Stimulated activated CD4-positive, alpha-beta T cell treated with anti-CD3 and anti-CD28 coated beads, Interleukin-2, amount 100 ng/mL, for 4 hours (primary cell): ENCODE measurements at places on chromosomes 5 and 9.

DNA sequence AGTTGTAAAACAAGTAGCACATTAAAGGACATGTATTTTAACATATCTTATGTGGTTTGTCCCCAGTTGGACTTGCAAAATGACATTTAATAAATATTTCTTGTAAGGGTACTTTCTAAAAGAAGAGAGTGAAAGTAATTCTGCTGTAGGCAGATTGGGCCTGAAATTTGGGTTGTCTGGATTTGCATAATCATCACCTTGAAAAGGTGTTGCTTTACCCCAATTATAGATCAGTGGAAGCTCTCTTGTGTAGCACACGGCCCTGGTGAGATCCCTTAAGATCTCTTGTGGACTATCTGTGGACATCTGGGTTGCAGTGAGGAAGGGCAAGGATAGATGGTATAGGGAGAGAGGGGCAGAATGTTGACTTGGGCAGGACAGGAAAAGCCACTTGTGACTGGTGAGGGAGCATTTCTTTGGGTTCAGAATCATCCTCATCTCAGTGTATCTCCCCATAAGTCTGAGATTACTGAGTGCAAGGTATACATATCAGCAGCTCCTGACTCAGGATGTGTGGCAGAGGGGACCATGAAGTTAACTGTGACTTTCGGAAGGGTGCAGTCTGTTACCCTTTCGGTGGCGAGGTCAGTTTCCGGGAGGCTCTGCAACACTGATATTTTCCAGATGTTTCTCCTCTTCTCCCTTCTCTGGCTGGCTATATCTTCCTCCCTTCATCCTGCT is 2.0 kb upstream of the TNFAIP8 start:
- DNase-seq: no peak

GRCh38 chr9:74557571-74557970 is 60.4 kb downstream of the RORB start:
- DNase-seq: no peak

- DNase-seq: no peak
These were observed at the start of gene LURAP1L for GRCh38 chr9:12774861-12775678. LURAP1L (plus strand) TSS chr9:12775020; CDS start chr9:12775716, 696 bp downstream.

DNA sequence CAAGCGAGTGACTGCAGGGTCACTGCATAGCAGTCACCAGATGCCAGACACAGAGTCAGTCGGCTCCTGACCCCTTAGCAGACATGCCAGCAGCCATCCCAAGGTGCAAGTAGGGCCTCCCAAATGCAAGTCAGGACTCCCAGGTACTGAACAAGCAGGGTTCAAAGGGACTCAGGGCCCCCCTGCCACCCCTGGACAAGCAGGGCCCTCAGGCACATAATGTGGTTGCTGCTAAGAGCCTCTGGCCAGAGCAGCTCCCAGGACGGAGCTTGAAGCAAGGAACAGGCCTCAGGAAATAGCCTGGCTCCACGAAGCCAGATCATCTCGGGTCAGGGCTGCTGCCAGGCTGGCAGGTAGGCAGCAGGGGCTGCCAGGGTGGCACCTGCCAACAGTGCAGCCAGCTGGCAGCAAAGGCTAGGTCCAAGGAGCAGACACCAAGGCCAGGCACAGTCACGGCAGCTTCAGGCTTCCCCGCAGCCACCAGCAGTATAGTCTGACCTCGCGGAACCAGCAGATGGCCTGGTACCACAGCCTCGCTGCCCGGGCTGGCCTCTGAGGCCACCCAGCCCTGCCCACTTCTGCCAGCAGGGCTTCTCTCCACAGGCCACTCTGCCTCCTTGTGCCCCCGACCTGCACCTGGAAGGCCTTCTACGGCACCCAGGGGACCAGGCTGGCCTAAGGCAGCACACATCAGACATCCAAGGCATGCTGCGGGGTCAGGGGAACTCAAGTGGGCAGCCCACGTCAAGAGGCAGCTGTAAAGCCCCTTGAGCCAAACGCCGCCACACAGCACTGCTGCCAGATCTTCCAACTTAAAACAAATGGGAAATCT is 7.4 kb downstream of the EEIG1 start:
- DNase-seq: no peak

GRCh38 chr9:130192382-130192999 is 20.3 kb downstream of the NCS1 start:
- DNase-seq: no peak

- peak; percentile 93 for DNase-seq
These were observed 12.3 kb downstream of the ITGA1 start for GRCh38 chr5:52799983-52800393.

- DNase-seq: no peak
These were observed 25.0 kb downstream of the HMCN2 start for GRCh38 chr9:130290291-130291181.

- DNase-seq: no peak
These were observed 258.3 kb upstream of the EFNA5 start for GRCh38 chr5:107929080-107929479.

GRCh38 chr5:162174358-162174974 is 106.9 kb downstream of the GABRG2 start:
- no peak for DNase-seq

DNA sequence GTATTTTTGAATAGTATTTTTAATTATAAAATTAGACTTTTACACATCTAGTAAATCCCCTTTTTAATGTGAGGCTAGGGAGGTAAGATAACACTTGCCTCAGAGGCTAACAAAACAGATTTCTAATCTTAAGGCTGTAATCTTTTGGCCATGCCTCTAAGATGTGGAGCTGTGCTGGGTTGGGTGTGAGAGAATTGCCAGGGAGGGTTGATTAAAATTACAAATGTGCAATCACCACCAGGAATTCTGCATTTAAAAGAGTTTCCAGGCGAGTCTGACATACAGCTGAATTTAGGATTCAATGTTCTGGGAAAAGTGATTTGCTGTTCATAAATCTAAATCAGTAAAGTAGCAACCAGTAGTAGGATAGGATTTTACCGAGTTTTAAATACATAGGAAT is 73.3 kb downstream of the NUDT12 start:
- DNase-seq: no peak

DNA sequence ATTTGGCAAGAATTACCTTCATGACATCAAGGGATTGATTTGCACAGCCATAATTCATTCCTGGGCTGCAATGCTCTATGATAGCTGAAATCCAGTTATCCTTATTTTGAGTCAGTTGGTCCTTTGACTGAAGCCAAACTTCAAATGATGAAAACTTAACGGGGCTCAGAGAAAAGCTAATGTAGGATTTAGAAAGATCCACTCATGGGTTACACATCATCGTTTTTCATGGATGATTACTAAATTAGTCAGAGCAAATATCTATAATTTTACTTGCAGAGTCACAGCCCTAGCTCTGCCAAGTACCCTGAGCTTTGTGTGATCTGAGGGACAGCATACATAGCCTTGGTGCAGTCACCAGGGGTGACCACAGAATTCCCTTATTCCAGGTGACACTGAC is 27.3 kb upstream of the MUSK start:
- no peak for DNase-seq

DNA sequence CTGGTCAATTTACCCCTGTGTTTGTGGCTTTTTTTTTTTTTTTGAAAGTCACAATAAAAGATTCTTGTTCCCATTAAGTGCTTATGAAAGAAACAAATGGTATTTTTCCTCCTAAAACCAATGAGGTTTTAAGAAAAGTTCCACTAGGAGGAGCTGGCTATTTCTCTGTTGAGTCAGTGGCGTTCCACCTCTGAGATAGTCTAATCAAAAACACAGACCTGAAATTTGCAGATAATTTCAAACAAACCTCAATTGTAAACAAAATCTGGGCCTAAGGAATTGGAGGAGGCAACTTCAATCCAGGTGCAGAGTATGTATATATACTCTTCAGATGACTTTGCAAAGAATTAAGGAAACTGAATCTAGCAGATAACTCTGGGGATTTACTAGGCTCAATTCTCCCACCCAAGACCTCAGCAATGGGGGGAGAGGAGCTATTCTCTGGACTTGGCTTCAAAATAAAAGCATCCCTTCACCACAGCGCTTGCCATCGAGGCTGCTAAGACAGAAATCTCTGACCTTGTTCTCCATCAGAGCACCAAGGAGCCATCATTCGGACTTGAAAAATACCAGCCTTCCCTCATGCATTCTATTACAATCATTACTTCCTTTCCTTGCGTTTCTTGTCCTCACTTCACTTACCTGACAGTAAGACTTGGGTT is 52.4 kb downstream of the FANCC start:
- DNase-seq: no peak

GRCh38 chr5:181149806-181150733 is 2.7 kb downstream of the OR2V2 start:
- no peak for DNase-seq

GRCh38 chr5:101677961-101678360 is 618.1 kb downstream of the SLCO4C1 start:
- no peak for DNase-seq

DNA sequence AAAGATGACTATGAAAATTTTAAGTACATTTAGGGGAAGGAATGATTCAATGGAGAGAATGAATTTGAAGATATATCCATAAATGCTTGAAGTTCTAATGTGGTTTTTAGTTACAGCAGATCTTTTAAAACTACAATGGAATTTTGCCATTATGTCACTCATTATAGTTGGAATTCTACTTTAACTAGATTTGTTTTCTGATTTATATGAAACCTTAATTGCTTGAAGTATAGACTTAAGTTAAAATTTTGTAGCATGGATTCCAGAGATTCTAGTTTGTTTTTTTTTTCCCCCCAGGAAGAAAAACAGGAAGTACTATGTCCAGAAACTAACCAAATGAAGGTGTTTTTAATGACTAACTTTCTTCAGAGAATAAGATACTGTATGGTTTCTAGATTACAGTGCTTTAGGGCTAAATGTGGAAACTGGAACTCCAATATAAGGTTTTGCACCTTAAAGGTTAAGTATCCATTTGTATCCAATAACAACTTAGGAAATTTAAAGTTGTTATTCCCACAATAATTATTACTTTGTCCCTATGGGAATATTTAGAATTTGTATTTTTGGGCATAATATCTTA is 70.3 kb downstream of the ZSWIM6 start:
- DNase-seq: no peak

DNA sequence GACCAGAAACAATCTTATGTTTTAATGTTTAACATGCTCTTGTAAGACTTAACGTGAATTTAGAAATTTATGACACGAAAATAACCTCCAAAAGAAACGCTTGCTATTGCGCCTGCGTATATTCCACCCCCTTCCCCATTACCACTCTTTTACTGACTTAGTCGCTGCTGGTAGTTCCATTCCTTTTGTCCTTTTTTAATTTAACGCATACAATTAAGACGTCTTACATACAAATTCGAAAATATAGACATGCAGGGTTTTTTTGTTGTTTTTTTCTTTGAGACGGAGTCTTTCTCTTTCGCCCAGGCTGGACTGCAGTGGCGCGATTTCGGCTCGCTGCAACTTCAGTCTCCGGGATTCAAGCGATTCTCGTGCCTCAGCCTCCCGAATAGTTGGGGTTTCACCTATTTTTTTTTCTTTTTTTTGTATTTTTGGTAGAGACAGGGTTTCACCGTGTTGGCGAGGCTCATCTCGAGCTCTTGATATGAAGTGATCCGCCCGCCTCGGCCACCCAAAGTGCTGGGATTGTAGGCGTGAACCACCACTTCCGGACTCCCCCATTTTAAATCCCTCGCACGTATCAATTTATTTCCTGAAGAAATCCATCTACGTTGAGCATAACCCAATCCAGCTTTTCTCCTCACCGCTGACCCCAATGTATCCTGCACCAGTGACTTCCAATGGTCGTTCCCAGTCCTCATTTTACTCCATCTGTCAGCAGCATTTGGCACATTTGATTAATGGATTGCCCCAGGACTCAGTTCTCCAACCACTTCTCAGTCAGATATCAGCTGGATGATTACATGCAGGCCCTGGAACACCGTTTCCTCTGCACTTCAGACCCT is 684 bp upstream of the MED7 start:
- DNase-seq: no peak

GRCh38 chr5:101018299-101018698 is 115.2 kb upstream of the ST8SIA4 start:
- no peak for DNase-seq

DNA sequence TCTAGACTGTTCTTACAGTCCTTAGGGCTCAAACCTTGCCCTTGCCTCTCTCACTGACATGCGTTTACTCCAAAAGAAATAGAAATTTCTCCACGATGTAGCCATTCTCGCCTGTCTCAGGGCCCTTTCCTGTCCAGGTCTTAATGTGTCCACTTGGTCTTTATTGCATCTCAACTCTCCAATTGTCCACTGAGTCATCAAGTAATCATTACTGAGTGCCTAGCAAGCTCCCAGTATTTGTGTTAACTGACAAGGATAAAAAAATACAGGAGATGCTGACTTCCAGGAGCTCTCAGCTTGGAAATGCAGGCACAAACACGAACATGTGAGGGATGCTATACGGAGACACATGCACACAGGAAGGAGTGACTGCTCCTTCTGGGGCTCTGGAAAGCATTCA is 147.3 kb downstream of the ARSB start:
- DNase-seq: no peak

GRCh38 chr5:143641549-143642355 is 170.2 kb upstream of the HMHB1 start:
- no peak for DNase-seq

DNA sequence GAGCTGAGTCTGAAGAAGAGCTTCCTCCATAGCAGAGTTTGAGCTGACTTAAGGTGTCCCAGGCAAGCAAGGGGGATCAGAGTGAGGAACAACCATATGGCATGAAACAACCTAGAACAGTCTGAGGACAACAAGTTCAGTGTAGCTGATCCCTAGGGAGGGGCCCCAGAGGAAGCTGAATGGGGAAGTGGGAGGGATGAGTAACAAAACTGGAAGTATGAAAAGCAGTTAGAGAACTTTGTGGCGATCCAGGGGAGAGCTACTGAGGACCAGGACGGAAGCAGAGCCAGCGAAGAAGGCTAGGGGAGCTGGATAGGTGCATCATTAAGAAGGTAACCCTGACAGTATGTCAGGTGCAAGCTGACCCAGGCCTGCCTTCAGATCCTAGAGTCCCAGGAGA is 580.8 kb downstream of the BNC2 start:
- no peak for DNase-seq
